ENCODE measurements at places on chromosomes 3 and 15.
A peak's percentile ranks its signal among the peaks of the same experiment; 100 is the strongest.

GRCh38 chr3:113226491-113226890, 15.1 kb downstream of the BOC start:
- DNase-seq: no peak

DNA sequence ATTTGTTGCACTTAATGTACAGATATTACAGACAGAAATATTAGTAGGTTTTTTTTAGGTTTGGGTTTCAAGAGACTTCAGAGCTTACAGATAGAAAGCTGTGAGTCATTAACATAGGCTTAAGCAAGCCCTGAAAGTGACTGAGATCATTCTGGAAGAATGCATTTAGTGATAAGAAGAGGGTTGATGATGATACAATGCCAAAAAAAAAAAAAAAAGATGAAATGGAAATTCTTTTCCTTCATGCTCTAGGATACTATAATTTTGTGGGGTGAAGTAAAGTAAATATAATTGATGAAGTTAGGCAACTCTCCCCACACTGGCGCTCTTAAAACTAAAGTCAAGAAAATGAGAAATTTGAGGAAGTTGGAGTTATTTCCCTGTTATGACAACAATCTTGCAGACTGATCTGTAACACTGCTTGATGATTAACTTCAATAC, 169.4 kb upstream of the ZNF385D start:
- DNase-seq: no peak

DNA sequence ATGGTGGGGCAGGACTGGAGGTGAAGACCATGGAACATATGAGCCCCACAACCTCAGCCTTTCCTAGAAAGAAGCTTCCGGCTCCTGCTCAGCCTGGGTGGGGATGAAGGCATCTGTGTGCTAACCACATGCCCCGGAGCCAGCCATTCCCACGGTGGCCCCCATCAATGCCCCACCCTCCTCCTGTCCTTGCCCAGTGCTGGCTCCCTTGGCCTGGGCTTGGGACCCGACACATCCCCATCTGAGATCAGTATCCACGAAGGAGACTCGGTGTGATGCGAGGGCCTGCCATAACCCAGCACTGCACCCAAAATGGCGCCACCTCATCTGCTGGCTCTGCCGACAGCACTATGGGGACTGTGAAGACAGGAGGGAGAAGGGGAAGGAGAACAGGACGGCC, 16.5 kb upstream of the PLXND1 start:
- DNase-seq: no peak

GRCh38 chr3:73419179-73419803, 205.4 kb downstream of the PDZRN3 start:
- no peak for DNase-seq

DNA sequence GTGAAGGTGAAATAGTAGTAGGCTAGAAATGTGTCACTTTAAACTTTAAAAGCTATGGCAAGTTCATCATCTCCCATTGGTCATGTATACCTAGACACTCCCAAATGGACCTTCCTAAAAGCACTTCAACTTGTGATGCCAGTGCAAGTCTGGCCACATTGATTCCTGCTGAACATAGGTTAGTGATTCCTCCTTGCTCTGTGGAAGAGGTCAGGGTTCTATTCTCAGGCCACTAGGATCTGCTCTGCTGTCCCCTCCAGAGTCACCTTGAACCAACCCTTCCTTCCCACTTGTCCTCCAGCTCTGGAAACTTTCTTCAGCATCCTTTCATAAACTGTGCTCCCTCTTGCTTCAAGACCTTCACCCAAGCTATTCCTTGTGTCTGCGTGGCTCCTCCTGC, 301.7 kb downstream of the RPLP1 start:
- DNase-seq: no peak

GRCh38 chr15:70045045-70045444, 52.7 kb downstream of the TLE3 start:
- no peak for DNase-seq

DNA sequence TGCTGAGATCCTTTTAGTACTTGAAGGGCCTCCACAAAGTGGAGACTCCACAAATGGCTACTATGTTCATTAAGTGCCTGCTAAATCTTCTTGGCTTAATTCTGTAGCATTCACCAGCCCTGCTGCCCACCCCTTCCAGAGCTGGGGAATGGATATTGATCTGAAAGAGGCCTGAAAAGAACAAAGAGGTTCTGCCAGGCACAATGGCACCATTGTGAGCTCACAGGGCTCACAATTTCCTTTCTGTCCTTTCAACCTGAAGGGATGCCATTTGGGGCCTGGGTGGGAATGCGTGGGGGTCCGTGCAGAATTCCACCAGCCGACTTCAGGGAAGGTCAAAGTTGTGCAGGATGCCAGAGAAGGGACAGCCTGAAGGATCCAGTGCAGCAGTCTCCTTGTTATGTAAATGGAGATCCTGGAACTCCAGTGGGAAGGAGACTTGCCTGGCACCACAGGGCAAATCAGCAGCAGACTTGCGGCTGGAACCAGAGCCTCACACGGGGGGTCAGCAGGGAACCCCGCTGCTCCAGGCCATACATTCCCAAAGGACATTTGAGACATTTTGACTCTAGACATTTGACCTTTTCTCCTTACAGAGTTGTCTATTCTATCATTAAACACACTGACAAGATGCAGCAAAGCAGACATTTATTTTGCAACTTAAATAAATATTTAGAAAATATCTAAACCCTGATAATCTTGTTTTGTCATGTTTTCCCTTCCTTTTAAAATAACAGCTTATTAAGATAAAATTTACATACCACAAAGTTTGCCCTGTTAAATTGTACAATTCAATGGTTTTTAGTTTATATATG, 21.5 kb upstream of the MORF4L1 start:
- DNase-seq: no peak

GRCh38 chr15:31145271-31145911, 43.9 kb upstream of the TRPM1 start:
- DNase-seq: no peak

- no peak for DNase-seq
Measured at GRCh38 chr3:161347726-161348125, 23.6 kb downstream of the SPTSSB start.

DNA sequence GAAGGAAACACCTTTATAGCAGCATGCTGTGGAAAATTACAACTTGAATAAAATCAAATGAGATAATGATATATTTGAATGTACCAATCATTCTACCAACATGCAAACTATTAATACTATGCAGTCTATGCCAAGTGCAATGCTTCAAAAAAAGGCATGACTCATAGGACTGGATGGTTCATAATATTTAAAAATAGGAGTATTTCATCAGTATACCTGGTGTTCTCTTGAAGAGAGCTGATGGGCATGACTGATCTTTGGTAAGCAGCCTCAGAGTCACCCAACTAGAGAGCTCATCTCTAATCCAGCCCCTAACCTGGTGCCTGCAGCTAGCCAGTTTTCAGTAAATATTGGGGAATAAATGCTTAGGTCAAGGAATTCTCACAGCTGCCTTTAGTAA, 434.7 kb upstream of the ARRDC4 start:
- DNase-seq: no peak

DNA sequence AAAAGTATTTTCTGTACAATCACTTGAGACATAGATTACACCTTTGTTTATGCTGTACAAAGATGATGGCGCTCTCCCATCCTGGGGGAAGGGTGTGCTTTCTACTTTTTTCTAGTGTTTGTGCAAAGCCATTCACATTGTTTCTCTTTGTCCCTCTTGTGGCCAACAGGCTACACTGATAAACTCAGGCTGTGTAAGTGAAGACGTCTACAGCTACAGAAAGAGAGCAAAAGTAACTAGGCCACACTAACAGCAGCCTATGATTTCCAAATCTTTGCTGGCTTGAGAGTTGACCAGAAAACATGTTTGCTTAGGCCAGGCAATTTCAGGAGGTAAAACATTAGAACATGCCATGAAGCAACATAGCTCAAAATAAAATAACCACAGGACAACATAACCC, 75.1 kb downstream of the FOXB1 start:
- DNase-seq: no peak

DNA sequence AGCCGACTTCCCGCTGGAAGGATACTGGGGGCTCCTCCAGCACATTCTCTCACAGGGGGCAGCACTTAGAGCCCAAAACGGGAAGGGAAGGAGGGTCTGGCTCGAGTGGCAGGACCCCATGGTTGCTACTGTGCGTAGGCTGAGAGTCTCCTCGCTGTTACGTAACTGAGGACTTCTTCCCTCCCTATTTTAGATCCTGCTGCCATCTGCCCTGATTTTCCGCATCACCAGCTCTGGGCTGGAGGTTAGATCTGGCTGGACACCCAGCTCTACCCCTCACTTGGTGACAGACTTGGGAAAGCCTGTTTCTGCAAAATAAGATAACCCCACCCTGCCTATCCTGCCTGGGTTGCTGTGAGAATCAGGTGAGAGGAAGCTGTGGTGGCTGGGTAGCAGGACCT, 47.7 kb downstream of the BDH1 start:
- DNase-seq: peak; percentile 88

GRCh38 chr15:81196576-81197254, at the start of gene IL16:
IL16 (plus strand) TSS chr15:81196879; CDS start chr15:81225400, 28,521 bp downstream.
- DNase-seq: peak; percentile 94

DNA sequence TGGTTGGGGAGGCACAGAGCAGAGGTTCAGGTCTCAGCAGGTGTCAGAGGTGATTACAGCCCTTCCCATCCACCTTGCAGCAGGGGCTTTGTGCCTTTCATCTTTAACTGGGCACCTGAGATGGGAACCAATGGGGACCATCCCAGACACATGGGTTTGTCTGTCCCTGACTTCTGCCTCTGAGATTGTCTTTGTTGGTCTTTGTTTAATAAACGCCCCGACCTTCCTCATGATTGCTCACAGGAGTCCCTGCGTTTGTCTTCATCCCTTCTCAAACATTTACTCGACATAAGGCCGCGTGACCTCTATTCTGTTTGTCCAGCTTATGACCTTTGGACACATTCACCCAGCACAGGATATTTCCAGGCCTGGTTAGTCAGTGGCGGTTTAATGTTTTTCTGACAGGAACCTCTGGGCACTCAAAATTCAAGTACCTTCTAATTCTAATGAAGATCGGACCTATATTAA, 5.9 kb downstream of the ZSCAN2 start:
- no peak for DNase-seq

- no peak for DNase-seq
Measured at GRCh38 chr3:66312039-66312438, 91.2 kb downstream of the SLC25A26 start.

DNA sequence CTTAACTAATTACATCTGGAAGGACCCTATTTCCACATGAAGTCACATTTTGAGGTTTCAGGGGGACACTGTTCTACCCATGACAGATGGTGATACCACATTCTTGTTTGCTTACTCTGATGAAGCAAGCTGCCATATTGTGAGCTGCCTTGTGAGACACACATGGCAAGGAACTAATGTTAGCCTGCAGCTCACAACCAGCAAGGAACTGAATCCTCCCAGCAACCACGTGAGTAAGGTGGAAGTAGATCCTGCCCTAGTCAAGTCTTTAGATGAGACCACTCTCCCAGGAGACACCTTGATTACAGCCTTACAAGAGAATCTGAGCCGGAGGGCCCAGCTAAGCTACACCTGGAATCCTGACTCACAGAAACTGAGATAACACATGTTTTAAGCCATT, 160.1 kb downstream of the PDE8A start:
- no peak for DNase-seq

DNA sequence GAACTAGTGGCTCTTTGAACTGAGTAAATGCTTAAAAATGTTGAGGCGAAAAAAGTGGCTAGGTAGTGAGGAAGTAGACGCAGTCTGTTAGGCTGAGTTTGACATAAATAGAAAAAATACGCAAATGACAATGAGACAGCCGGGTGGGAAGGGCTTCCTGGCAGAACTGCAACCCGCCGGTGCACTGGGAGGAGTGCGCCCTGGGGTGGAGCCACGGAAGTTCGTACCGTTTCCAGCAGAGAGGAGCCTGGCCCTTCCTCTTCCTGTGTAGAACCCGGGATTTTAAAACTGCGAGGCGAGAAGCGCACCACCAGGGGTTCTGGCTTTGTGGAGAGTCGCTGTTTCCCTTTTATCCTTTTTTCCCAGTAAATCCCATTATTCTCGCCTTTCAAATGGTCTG, 602.6 kb downstream of the PYDC2 start:
- no peak for DNase-seq

DNA sequence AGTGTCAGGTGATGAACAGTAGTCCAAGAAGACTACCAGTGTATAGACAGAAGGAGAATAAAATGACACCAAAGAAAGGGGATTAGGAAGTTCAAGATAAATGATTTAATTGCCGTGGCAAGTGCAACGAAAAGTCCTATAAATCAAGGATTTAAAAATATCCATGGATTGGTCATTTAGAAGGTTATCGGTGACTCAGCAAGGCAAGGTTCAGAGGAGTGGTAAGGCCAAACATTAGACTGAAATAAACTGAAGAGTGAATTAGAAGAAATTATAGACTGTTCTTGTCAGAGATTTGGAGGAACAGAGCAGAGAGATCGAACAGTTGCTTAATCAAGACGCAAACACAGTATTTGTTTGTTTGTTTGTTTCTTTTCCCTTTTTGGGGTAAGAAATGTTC, 211.9 kb upstream of the KCNMB2 start:
- no peak for DNase-seq
